ENCODE measurements at places on chromosomes 16 and 17.
A peak's percentile ranks its signal among the peaks of the same experiment; 100 is the strongest.

DNA sequence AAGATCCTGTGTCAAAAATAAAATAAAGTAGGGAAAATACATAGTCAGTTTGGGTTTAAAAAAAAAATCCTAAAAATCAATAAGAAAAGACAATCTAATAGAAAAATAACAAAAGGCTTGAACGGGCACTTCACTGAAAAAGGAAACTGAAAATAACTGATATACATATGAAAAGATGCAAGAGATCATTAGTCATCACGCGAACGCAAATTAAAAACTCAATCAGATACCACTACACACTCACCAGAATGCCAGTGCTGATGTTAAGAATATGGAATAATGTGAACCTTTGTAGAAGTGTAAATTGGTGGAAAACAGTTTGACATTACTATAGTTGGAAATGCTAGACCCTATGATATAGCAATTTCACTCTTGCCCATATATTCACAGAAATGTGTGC lies 14.6 kb downstream of the GNGT2 start:
- no peak for DNase-seq

DNA sequence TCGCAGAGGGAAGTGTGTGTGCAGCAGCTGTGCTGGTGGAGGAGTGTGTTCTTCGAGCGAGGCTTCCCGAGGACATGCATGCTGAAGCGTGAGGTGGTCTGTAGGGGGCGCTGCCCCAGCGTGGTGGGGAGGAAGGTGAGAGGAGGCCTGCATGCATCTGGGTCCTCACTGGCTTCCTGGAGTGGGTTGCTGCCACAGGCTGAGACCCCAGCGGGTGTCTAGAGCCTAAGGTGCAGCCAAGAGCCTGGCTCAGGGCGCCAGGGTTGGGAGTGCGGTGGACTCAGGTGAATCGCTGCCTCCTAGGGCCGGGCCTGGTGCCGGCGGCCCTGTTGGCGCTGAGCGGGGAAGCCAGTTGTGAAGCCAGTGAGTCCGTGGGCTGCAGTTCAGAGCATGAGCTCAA lies 7.5 kb upstream of the HSD3B7 start:
- no peak for DNase-seq

DNA sequence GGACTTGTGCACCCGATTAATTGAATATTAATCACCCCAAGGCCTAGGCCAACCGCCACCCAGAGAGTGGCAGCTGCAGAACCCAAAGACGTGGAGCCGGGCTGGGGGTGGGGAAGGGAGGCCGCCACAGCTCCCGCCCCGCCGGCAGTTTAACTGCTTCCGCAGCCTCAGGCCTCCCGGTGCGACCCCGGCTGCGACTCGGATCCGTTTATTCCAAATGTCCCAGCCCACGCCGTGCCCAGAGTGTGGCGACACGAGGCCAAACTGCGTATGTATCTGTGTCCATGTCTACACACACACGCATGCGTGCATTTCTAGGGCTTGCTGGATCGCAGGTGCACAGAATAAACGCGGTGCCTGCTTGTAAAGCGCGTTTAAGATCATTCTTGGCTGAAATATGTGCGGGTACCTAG lies 802 bp upstream of the TOB1 start:
- DNase-seq, result peak; percentile 75

DNA sequence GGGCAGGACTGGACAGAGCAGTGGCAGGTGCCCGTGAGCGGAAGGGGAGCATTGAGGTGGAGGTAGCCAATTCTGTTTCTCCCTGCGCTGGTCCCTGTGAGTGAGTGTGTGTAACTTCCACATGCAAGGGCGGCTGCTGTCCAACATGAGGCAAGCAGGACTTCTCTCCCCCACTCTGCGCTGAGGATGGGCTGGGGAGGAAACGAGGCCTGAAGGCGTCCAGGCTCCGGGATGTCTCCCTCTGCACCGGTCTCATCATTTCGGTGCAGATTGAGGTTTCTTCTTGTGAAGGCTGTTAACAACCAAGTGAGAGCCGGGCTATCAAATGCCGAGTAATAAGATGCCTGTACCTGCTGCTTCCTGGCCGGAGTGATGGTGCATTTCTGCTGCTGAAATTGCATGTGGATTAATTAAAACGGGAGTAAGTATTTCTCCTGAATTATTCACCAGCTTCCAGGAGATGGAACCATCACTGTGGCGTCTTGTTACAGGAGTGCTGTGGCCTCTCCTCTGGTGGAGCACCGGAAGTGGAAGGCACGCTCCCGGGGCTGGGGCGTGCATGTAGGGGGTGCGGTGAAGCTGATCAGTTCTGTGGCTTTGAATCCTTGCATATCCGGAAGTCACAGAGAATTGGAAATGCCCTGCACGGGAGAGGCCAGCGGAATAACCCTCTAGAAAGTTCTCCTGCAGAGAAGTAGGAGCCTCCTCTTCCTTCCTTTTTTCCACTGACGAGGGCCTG lies 41.7 kb upstream of the MGAT5B start:
- DNase-seq, result no peak
